Hematopoietic multipotent progenitor cell treated with erythropoietin and hydrocortisone succinate and interleukin-3 and kit ligand, for 15 days (in vitro differentiated cells): ENCODE measurements at places on chromosomes 16 and 17.

GRCh38 chr16:27482397-27483087 lies 67.2 kb downstream of the GTF3C1 start:
- no peak for DNase-seq

- DNase-seq = no peak
These were observed 1.0 kb downstream of the RNF166 start for GRCh38 chr16:88705076-88705684.

DNA sequence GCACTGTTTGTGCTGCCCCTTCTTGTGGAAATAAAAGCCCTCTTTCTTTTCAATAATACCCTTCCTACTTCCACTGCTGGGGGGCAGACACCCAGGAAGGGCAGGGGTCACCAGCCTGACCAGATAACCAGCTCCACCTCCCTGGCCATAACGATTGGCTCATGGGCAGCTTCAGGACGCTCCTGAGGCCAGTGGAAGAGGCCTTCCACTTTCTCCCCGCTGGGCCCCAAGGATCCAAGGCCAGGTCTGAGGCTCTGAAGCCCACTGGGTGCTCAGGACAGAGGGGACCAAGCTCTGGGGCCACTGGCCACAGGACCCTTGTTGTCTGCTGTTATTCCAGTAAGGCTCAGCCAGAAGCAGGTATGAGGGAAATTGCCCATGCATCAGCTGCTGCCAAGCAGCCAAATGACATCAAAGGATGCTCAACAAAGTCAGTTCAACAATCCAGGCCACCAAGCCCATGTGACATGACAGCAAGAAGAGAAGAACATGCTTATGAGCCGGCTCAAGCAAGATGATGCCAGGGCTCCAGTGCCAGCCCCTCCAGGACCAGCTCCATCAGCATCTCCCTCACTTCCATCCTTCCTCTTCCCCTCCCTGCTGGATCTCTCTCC lies 238.8 kb downstream of the ZNF423 start:
- DNase-seq = no peak

GRCh38 chr16:76293980-76294379 lies 16.8 kb downstream of the CNTNAP4 start:
- DNase-seq = no peak

DNA sequence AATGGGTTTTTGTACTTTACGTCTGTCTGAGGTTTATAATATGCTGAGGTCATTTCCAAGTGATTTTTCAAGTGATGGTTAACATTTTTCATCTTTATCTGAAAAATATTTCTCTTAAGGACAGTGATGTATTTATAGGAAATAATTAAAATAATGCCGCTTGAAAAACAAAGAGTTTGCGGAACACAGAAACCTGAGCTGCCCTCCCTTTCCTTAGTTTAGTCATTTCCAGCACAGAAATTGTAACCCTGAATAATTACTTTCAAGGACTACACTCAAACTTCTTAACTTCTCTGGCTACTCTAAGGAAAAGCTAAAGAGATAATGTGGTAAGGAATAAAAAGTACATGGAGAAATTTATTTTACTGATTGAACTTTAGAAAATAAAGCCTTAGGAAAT lies 54.6 kb downstream of the MRTFB start:
- no peak for DNase-seq

- no peak for DNase-seq
These were observed 5.6 kb upstream of the CRYM start for GRCh38 chr16:21283521-21284289.

DNA sequence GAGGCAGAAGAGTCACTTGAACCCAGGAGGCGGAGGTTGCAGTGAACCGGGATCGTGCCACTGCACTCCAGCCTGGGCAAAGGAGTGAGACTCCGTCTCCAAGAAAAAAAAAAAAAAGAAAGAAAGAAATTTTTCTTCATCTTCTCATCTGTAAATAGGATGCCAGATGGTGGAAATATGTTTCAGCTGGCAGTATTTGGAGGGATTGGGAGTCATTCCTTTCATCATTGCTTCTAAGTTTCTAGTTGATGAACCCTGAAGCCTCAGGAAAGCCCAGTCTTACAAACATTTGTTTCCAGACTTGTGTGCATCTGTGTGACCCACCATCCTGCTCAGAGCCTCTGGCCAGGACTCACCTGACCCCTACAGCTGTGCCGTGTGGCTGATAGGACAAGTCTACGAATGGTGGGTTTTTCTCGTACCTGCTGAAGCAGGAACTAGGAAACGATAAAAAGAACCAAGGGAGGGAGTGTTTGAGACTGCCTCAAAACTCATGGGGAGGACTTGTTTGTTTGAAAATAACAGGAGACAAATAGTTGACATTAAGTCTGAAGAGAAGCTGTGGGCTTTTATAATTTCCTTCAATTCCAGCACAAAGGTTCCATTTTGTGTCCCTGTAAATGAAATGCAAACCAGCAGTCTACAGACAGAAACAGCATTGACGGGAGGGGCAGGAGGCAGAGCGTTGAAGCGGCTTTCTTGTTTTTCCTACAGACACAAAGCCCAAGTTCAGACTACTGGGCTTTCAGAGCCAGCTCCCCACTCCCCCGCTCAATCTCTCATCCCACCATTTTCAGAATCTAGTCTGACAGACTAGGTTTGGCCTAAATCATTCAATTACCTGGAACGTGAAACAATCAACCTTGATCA lies 24.9 kb downstream of the CDRT4 start:
- DNase-seq = no peak
